ENCODE measurements at places on chromosomes 16 and 17. TPM values are rescaled to one million over a fixed set of nuclear protein-coding genes. Genes with fewer than 3 reads are reported as not detected.

GRCh38 chr16:24188751-24189318 lies 67.3 kb upstream of the CACNG3 start:
- H3K27ac ChIP-seq, result peak overlapping the region; percentile 83
- no peak for DNase-seq
- peaks cover 36% of the 10 kb centered on the region for H3K36me3 ChIP-seq
- peak overlapping the region; percentile 13 for H3K4me3 ChIP-seq

DNA sequence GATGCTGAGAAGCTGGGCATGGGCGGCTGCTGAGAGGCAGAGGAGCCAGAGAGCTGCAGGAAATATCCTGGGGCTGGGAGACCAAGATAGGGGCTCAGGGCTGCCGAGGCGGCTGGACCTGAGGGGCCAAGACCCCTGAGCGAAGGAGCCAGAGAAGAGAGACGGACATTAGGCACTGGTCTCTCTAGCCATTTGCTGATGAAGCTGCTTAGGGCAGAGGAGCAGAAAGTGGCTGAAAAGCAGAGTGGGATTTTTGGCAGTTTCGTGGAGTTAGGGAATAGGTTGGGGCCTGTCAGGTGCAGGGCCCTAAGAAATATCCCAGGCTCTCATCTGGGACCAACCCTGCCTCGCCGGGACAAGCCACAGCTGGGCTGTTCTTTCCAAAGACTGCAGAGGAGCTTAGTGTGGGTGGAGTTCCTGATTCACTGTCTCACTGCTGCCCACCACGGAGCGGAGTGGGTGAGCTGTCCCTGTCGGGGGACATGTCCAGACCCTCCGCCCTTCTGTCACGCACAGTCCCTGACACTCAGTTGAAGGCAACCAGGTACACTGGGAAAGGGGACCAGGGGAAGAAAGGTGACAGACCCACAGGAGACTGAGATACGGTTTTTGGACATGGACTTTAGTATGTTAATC lies 11.3 kb upstream of the DNASE1 start:
- peak; percentile 30 for DNase-seq
- H3K4me3 ChIP-seq, result no peak overlapping the region
- no peak overlapping the region for H3K27ac ChIP-seq
- H3K27me3 ChIP-seq, result no peaks in the 10 kb centered on the region
- H3K36me3 ChIP-seq, result peaks cover 2% of the 10 kb centered on the region

DNA sequence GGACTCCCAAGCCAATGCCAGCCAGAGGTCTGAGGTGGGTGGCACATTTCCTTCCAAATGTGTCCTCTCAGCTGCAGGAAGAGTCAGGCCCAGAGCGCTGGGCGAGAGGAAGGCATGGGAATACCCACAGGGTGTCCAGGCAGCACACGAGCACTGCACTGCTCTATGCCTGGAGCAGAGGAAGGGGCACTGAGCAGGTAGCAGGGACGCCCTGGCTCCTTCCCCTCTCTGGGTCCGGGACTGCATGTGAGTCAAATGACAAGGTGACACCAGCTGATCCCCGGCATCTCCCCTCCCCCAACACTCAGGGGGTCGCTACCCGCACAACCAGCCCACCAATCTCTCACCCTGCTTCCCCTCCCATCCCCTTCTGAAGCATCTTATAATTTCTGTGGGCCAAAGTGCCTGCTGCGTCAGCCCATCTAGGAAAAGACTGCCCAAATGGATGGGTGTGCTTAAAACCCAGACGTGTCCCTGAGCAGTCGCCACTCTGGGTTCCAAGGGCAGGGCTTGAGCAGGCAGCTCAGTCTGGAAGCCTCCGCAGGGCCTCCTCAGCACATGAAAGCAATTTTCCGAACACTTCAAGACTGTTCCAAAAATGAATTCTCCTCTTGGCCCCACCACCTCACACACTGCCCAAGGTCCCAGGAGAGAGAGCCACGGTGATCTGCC lies 12.0 kb upstream of the BCAR1 start:
- H3K27ac ChIP-seq, result no peak overlapping the region
- no peaks in the 10 kb centered on the region for H3K4me1 ChIP-seq
- no peak overlapping the region for H3K4me3 ChIP-seq
- H3K36me3 ChIP-seq, result no peaks in the 10 kb centered on the region
- no peak for DNase-seq

- no peak overlapping the region for H3K27ac ChIP-seq
- H3K4me1 ChIP-seq, result peaks cover 28% of the 10 kb centered on the region
- H3K27me3 ChIP-seq, result no peaks in the 10 kb centered on the region
- no peak for DNase-seq
- no peaks in the 10 kb centered on the region for H3K36me3 ChIP-seq
These were observed 50.5 kb downstream of the MYO18A start for GRCh38 chr17:29129731-29130130.

DNA sequence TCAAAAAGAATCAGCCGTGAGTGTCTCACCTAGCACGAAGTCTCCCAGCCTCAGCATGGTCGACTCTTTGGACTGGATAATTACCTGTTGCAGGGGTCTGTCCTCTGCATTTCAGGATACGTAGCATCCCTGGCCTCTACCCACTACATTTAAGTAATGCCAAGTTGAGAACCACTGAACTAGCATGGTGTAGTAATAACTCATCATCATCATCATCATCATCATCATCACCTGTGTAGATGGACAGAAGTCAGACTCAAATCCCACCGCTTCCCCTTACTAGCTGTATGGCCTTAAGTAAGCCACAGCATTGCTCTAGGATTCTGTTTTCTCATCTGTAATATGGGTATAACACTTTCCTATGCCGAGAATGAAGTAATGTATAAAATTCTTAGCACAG lies 373.1 kb upstream of the XYLT1 start:
- H3K4me3 ChIP-seq, result no peak overlapping the region
- H3K4me1 ChIP-seq, result no peaks in the 10 kb centered on the region
- H3K36me3 ChIP-seq, result no peaks in the 10 kb centered on the region
- H3K27me3 ChIP-seq, result no peaks in the 10 kb centered on the region

GRCh38 chr17:43995150-43995471 lies 9.3 kb upstream of the NAGS start:
- no peak overlapping the region for H3K4me3 ChIP-seq
- no peak overlapping the region for H3K27ac ChIP-seq
- no peak for DNase-seq
- no peaks in the 10 kb centered on the region for H3K36me3 ChIP-seq
- H3K4me1 ChIP-seq, result no peaks in the 10 kb centered on the region
- peaks cover 26% of the 10 kb centered on the region for H3K27me3 ChIP-seq

- no peak for DNase-seq
- peaks cover 37% of the 10 kb centered on the region for H3K4me1 ChIP-seq
- peaks cover 5% of the 10 kb centered on the region for H3K36me3 ChIP-seq
- no peak overlapping the region for H3K27ac ChIP-seq
These were observed 5.8 kb downstream of the TRAF4 start for GRCh38 chr17:28749516-28750177.

DNA sequence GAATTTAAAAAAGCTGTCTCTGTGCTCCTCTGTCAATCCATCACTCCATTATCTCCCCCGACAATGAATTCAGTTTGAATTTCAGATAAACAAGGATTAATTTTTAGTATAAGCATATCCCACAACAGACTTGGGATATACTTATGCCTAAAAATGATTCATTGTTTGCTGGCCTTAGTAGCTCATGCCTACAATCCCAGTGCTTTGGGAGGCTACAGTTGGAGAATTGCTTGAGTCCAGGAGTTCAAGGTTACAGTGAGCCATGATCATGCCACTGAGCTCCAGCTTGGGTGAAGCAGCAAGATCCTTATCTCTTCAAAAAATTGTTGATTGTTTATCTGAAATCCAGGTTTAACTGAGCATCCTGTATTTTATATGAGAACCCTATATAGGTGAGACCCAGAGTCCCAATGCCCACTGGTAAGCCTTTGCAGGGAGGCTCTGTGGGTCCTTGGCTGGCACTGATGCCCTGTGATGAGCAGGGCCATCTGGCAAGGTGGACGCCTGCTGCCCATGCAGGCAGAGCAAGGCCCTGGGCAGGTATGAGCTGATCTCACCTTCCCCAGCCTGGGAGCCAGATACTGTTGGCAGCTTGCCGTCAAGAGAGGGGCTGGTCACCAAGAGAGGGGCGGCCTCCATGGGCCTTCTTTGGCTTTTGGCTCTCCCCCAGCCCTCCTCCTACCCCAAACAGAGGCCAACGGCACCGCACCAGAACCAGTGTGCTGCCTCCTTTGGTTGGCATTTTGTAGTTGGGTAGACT lies 158.7 kb downstream of the SEC14L1 start:
- no peak overlapping the region for H3K4me3 ChIP-seq
- no peaks in the 10 kb centered on the region for H3K36me3 ChIP-seq
- peaks cover 3% of the 10 kb centered on the region for H3K27me3 ChIP-seq
- H3K27ac ChIP-seq, result no peak overlapping the region
- H3K4me1 ChIP-seq, result no peaks in the 10 kb centered on the region

GRCh38 chr17:33896263-33896662 lies 358.8 kb upstream of the CCL2 start:
- H3K27me3 ChIP-seq, result peaks cover 18% of the 10 kb centered on the region
- H3K4me1 ChIP-seq, result peaks cover 2% of the 10 kb centered on the region
- no peak overlapping the region for H3K4me3 ChIP-seq
- no peak overlapping the region for H3K27ac ChIP-seq
- no peaks in the 10 kb centered on the region for H3K36me3 ChIP-seq
- DNase-seq, result no peak

GRCh38 chr17:8577868-8578267 lies 52.7 kb downstream of the MYH10 start:
- H3K4me1 ChIP-seq, result peaks cover 21% of the 10 kb centered on the region
- DNase-seq, result no peak
- H3K27ac ChIP-seq, result no peak overlapping the region

DNA sequence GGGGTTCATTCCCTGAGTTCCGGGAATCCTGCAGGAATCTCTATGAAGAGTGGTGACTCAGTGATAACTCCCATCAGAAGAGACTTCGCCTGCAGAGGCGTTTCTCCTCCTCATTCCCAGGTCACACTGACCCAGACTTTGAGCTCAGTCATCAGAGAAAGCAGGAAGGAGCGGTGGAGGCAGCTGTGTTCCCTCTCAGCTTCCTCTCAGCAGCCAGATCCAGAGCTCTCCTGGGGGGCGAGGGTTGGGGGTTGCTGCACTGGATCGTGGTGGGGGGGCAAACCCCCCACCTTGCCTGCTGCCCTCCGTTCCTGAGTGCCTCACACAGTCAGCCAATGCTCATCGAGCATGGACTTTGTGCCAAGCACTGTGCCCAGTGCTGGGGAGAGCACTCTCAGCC lies 271.2 kb downstream of the CBLN1 start:
- no peaks in the 10 kb centered on the region for H3K36me3 ChIP-seq
- no peak for DNase-seq
- H3K4me3 ChIP-seq, result no peak overlapping the region
- no peaks in the 10 kb centered on the region for H3K27me3 ChIP-seq
- H3K27ac ChIP-seq, result no peak overlapping the region

DNA sequence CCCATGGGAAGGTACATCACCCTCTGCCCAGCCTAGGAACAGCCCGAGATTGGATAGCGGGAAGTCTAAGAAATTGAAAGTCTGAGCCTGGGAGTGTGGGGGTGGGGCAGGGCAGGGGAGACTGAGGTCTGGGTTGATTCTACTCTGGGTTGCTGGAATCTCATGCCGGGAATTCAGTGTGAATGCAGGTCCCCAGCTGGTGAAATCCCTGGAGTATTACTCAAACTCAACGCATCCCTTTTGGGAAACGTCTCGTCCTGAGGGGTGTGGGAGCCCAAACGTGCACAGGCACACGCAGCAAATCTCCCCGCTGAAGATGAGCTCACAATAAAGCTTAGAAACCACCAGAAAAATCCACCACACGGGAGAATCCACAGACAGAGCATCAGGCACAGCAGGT lies 55.4 kb downstream of the SOCS1 start:
- no peak overlapping the region for H3K27ac ChIP-seq
- H3K4me1 ChIP-seq, result peaks cover 40% of the 10 kb centered on the region
- DNase-seq, result no peak
- no peaks in the 10 kb centered on the region for H3K27me3 ChIP-seq
- no peak overlapping the region for H3K4me3 ChIP-seq

- H3K4me1 ChIP-seq, result peaks cover 24% of the 10 kb centered on the region
- H3K27me3 ChIP-seq, result peaks cover 11% of the 10 kb centered on the region
- H3K36me3 ChIP-seq, result no peaks in the 10 kb centered on the region
- no peak for DNase-seq
- H3K27ac ChIP-seq, result no peak overlapping the region
These were observed 120.9 kb upstream of the SMURF2 start for GRCh38 chr17:64783031-64783461.

Gene ZNF597
- total RNA-seq, result 2.6 TPM

Gene TRIM47
- total RNA-seq, result 24.3 TPM

Gene ENPP7
- total RNA-seq, result 0.23 TPM

All from activated CD8-positive, alpha-beta memory T cell treated with anti-CD3 and anti-CD28 coated beads, Interleukin-2, amount 10 ng/mL, durations not matched to agents 7 days and 5 days (primary cell).